Stimulated activated CD4-positive, alpha-beta T cell treated with anti-CD3 and anti-CD28 coated beads, Interleukin-12 subunit alpha, Interleukin-12 subunit beta, amount 100 ng/mL, for 4 hours (primary cell): ENCODE measurements at places on chromosomes 7 and 10.

GRCh38 chr7:157265051-157265450 is 71.8 kb upstream of the DNAJB6 start:
- DNase-seq = no peak

GRCh38 chr7:134639061-134639460 is 7.6 kb upstream of the BPGM start:
- no peak for DNase-seq

DNA sequence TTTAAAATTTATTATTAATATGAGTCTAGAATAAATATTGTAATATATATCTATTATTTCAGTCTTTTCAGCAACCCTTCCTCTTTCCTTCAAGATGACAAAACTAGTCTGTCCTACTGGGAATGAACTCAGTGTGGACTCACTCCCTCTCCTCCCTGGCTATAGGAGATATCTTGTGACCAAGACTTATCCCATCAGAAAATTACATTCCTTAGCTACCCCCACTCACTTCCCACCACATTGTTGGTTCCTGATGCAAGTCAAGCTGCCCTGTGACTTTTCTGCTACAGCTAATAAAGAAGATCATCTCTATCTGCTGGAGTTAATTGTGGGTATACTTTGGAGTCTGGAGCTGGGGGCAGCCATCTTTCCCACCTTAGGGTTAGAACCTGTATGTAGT is 28.0 kb upstream of the MCU start:
- no peak for DNase-seq

- no peak for DNase-seq
Measured at GRCh38 chr10:74827045-74827441, 643 bp downstream of the KAT6B start.

- DNase-seq = no peak
Measured at GRCh38 chr7:142883571-142884285, 1.8 kb downstream of the TRPV6 start.

DNA sequence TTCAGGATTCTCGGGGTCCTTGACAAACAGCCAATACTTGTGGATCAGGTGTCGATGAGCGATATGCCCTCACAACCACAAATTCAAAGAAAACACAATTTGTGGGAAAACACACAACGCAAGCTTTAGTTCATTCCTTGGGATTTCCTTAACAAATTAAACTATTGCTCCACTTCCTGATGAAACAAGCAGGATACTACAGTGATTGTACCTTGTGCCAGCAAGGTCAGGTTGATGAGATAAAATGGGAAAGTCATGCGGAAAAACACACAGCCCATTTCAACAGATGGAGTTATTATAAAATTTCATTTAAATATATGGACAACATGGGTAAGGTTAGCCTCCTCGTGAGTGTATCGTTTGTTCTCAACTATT is 8.8 kb upstream of the RHOBTB1 start:
- DNase-seq = no peak

GRCh38 chr10:74620626-74621025 is 205.8 kb upstream of the KAT6B start:
- no peak for DNase-seq

- DNase-seq = no peak
Measured at GRCh38 chr7:67870396-67870795, 873.8 kb downstream of the TYW1 start.
